Aorta (tissue), 5 donors: ENCODE measurements at places on chromosomes 6 and 20. TPM values are rescaled to one million over a fixed set of nuclear protein-coding genes. Genes with fewer than 3 reads are reported as not detected.

HLA-DQB1 gene
- total RNA-seq, result 43.4 TPM

TMEM151B gene
- total RNA-seq, result not detected

GJA10 gene
- not detected for total RNA-seq

HRH3 gene
- total RNA-seq, result not detected

B3GALT4 gene
- total RNA-seq, result 14.3 TPM

PSORS1C2 gene
- not detected for total RNA-seq
